Anterior cingulate cortex (tissue), 58 donors: ENCODE measurements at places on chromosomes 2 and 18.

DNA sequence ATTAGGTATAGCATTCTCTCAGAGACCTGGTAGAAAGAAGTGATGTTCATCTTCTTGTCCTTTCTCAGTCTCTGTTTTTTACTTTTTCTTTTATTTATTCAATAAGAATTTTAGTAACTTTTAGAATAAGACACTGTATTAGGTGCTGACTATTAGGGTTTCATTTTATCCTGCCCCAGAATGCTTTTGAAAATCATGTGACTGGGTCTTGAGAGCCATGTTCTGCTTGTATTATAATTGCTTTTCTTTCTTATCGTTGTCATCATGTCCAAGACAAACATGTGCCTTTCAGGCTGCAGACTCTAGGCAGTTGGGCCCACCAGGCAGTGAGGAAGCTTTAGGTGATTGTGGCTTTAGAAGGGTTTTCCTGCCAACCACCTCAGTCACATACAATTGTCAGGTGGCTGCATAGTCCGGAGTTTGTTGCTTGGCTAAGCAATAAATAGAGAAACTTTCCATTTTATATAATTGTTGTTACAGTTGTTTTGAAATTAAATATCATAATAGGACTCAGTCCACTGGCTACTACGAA, 15.1 kb downstream of the GRHL1 start:
- no peak for DNase-seq

GRCh38 chr2:228339525-228339924, 158.0 kb upstream of the SPHKAP start:
- DNase-seq: no peak

DNA sequence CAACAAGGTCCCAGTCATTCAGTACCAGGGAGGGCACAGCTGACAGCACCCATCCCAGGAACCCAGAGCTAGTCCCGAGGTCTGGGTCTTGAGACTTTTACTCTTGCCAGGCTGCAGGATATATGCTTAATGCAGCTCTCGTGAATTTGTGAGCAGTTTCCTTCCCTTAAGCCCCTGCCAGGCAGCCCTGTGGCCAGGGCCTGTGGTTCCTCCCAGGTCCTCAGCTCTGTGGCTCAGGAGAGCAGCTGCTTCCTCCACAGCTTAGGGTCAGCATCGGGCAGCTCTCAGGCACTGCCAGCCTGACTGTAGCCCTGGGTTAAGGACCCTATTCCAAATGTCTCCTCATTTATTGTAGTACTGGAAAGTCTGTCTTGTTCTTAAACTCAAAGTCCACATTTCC, 1384.8 kb downstream of the RPIA start:
- no peak for DNase-seq

- DNase-seq: no peak
Observed at GRCh38 chr18:80136679-80137078, 27.6 kb downstream of the ADNP2 start.

DNA sequence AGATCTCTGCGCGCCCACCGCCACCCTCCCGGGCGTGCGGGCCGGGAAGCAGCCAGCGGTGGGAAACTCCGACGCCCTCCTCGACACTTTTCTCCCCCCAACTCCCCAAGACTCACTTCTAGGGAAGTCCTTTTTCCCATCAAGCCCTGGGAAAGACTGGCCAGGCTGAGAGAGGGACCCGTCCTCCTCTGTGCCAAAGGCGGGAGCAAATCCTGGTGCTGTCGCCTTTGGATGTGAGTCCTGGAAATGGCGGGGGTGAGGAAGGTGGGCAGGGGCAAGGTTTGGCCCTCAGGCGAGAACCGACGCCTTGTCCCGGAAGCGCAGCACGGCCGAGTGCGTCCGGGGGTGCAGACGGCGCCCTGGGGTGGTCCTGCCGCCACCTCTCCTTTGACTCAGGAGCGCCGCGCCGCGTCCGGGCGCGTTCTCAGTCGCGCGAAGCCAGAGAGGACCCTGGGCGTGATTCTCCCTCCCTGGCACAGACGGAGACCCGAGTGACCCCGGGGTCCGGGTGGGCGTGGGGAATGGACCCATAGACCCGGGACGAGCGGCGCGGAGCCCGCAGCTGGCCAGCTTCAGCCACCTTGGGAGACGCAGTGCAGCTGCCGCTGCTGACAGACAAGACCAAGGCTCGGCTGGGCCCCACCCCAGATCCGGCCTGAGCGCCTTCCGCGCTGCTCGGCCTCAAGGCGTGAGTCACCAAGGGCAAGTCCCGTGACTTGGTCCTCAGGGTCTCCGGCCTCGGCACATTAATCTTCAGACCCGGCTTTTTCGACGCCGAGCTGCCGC, 3.5 kb upstream of the LBX2 start:
- DNase-seq: no peak

GRCh38 chr2:18119883-18120282, 241.4 kb downstream of the KCNS3 start:
- DNase-seq: no peak

DNA sequence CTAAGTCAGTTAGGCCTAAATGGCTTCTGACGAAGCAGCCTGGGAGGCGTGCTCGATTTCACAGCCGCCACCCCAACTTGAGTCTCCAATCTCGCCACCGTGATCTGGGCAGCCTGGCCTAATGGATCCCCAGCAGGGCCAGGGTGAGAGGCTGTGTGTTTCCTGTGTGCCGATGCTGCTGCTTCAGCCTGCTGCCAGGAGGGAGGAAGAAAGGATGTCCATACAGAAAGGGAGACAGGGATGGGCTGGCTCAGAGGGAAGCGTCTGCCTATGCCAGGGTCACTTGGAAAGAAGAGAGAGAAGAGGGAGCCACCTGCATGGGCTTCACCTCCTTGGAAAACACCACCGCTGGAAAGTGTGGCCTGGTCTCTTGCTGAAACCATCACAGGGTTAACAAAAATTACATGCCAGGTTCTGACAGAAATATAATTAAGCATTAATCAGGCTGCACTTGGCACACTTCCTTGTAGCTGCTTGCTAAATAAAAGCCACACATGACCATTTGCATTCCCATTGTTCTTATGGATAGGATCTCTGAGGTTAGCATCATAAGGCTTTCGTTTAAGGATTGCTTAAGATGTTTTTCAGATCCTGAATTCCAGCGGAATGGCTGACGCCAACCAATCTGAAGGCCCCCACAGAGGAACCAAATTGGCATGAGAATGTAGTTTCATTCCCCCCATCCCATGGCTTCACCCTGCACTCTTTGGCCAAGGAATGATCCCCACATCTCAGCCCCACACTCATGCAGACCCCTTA, 108.8 kb upstream of the SLC1A4 start:
- DNase-seq: no peak

- no peak for DNase-seq
Observed at GRCh38 chr2:226184940-226185615, 614.5 kb downstream of the IRS1 start.

DNA sequence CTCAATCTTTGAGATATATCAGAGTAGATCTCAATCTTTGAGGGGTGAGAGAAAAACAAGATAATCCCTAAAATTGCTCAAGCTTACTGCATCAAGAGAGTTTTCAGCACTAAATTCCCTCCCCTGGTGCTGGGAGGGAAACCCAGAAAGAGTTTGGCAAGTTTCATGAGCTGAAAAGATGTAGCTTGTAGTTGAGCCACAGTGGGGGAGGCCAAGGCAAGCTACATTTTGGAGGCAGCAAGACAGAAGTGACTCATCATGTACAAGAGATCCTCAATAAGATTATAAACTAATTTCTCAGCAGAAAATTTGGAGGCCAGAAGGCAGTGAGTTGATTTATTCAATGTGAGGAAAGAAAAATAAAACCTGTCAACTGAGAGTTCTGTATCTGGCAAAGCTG, 308.2 kb downstream of the PIEZO2 start:
- no peak for DNase-seq

GRCh38 chr2:241564596-241565410, 6.3 kb downstream of the BOK start:
- DNase-seq: no peak
